ENCODE measurements at places on chromosomes 5 and 9.
A peak's percentile ranks its signal among the peaks of the same experiment; 100 is the strongest.

- no peak for DNase-seq
Observed at GRCh38 chr5:57950616-57951228, 468.1 kb upstream of the ACTBL2 start.

- no peak for DNase-seq
Observed at GRCh38 chr5:54463713-54464112, 8.2 kb downstream of the HSPB3 start.

- DNase-seq: peak; percentile 21
Observed at GRCh38 chr5:137735555-137736284, at the start of gene KLHL3. Gene KLHL3 (minus strand): TSS chr5:137736089. CDS start chr5:137735646, 443 bp downstream.

DNA sequence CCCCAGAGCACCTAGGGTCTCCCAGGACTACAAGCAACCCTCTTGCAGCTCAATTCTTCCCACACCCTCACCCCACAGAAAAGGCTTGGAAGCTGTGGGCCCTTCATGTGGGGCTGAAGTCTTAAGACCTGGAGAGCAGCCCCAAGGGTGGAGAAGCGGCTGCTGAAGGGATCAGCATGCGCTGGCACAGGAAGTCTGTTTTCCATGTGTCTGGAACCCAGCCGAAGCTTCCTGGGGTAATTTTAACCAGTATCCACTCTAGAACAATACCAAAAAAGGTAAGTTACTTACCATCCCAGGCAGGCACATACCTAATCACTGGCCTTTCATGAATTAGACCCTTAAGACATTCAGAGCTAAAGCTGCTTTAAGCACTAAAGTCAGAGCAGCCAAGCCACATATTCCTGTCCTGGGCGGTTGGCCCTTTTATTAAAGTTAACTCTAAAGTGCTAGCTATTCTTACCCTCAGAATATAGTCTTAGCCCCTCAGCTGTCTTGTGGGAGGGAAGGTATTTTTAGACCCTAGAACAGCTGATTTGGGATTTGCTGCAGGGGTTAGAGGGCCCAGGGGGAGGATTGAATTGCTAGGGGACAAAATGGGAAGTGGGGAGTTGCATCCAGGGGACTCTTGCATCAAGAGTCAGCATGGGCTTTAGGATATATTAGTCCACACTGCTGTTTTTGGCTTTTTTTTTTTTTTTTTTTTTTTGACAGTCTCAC is 6.9 kb downstream of the IL17B start:
- no peak for DNase-seq

- DNase-seq: peak; percentile 48
Observed at GRCh38 chr5:17228821-17229291, 11.4 kb downstream of the BASP1 start.
